ENCODE measurements at places on chromosomes 7 and 10.

DNA sequence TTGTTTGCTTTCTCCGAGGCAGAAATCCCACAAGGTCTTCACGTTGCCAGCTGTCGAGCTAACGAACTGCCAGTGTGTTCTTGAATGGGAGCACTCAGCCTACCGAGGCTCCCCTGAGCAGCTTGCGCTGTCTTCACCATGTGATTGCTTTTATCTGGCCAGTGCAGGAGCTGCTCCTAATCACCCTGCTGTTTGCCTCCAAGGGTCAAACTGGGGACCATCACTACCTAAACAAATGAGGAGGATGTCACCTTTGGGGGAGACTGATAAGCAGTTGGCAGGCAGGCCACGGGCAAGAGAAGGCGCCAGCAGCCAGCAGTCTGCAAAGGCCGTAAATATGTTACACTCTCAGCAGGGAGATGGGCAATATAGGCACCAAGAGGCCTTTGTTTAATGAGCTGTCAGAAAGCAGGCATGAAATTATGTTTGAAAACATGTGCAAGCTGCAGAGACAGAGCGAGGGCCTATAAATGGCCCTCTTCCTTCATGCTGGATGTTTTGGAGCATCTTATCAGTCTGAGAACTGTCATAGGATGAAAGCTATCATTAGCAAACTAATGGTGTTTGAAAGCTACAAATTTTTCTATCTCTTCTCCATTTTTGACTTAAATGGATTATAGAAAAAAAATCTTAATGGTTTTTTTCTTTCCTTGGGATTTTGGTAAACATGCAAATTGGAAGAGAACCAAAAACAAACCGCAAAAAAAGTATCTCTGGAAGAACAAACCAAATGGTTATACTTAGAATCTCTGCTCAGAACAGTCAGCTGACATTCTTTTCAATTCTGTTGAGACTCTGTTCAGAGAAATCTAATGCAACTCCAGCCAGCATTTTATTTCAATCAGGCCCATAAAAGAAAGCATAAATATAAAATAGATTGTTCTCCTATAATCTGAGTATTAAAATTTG, 267.3 kb upstream of the NPVF start:
- H3K36me3 ChIP-seq: no peaks in the 10 kb centered on the region
- DNase-seq: no peak
- peak overlapping the region; percentile 78 for H3K27ac ChIP-seq
- peaks cover 4% of the 10 kb centered on the region for H3K27me3 ChIP-seq
- H3K4me3 ChIP-seq: peak overlapping the region; percentile 67
- H3K4me1 ChIP-seq: peaks cover 19% of the 10 kb centered on the region

DNA sequence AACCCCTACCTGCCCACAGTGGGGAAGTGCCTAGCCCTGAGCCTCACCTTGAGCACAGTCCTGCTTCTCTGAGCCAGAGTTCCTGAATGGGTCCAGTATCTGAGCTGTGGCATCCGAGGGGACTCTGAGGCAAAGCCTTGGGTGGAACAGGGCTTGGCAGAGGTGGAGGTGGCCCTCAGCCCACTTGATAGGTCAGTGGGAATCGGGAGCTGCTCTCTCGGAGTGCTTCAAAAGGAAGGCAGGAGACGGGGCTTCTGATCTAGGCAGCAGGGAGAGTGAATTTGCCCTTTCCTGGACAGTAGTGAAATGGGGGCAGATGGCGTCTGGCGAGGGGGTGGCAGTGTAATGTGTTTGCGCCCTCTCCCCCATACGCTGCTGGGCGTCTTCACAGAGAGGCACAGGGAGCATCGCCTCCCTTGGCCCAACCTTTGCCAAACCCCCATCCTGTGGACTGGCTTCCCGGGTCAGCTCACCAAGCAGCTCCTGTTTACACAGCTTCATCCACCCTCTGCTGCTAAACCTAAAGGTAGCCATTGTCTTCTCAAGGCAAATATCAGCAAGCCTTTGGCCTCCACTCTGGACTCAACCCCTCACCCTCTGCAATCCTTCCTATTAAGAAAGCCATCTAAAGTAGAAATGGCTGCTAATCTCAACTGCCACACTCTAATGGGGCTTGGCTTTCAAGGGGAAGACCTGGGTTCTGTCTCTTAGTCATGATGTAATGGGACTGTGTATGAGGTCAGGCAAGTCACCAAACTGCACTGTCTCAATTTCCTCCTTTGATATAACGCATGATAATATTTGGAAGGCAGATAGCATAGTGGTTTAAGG, 21.1 kb upstream of the VDAC2 start:
- H3K27ac ChIP-seq: no peak overlapping the region
- no peak overlapping the region for H3K4me3 ChIP-seq
- no peak for DNase-seq
- H3K4me1 ChIP-seq: peaks cover 3% of the 10 kb centered on the region

- no peak overlapping the region for H3K4me3 ChIP-seq
- no peak for DNase-seq
- no peaks in the 10 kb centered on the region for H3K36me3 ChIP-seq
- H3K27me3 ChIP-seq: no peaks in the 10 kb centered on the region
- H3K27ac ChIP-seq: no peak overlapping the region
These were observed 84.1 kb upstream of the KMT2E start for GRCh38 chr7:104929921-104930320.

GRCh38 chr7:152924238-152924637, 164.7 kb downstream of the ACTR3B start:
- H3K4me3 ChIP-seq: no peak overlapping the region
- H3K36me3 ChIP-seq: no peaks in the 10 kb centered on the region
- H3K4me1 ChIP-seq: no peaks in the 10 kb centered on the region
- peaks cover 24% of the 10 kb centered on the region for H3K27me3 ChIP-seq
- no peak for DNase-seq

- DNase-seq: peak; percentile 30
- H3K36me3 ChIP-seq: no peaks in the 10 kb centered on the region
- no peaks in the 10 kb centered on the region for H3K27me3 ChIP-seq
These were observed 555 bp downstream of the PHF14 start for GRCh38 chr7:10973942-10974911.

GRCh38 chr10:80205477-80206276, at the start of gene ANXA11:
ANXA11 (minus strand) TSS chr10:80205537; CDS start chr10:80172861, 32,676 bp downstream.
- no peaks in the 10 kb centered on the region for H3K27me3 ChIP-seq
- peaks cover 9% of the 10 kb centered on the region for H3K36me3 ChIP-seq
- peaks cover 41% of the 10 kb centered on the region for H3K4me1 ChIP-seq

DNA sequence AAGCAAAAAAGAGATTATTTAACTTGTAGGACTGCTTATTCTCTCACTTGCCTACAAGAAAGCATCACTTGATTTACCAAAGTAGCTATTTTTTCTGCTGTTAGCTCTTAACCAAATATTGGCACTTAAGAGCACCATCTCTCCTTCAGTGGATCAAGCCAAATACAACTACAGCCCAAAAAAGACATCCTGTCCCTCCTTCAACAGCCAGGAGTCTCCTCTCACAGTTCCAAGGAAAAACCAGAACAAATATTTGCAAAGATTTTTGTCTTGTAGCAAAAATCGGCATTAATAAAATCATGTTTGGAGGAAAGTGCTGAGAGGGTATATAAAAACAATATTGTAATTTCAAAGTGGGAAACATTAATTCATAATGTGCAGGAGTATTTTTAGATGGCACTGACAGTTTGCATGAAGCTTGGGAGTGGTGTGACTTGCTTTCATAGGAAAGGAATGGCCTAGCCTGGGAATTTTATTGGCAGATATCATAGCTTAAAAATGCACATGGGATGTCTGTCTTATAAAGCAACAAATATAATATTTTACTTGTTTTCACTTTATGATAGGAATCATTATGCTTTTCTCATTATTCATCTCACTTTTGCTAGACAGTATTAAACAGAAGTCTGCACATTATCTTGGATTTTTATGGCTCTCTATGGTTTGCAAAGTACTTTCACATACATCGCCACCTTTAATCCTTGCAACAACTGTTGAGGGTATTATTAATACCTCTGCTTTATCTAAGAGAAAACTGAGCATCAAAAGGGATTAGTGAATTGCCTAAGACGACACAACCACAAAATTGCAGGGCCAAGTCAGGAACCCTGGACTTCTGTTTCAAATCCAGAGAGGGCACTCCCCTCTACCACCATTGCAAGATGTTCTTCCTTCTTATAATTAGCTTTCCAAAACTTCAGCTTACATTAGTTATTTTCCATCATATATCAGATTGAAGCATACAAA, 103.5 kb downstream of the AGMO start:
- no peak overlapping the region for H3K27ac ChIP-seq
- DNase-seq: no peak
- H3K27me3 ChIP-seq: no peaks in the 10 kb centered on the region
- no peaks in the 10 kb centered on the region for H3K4me1 ChIP-seq

DNA sequence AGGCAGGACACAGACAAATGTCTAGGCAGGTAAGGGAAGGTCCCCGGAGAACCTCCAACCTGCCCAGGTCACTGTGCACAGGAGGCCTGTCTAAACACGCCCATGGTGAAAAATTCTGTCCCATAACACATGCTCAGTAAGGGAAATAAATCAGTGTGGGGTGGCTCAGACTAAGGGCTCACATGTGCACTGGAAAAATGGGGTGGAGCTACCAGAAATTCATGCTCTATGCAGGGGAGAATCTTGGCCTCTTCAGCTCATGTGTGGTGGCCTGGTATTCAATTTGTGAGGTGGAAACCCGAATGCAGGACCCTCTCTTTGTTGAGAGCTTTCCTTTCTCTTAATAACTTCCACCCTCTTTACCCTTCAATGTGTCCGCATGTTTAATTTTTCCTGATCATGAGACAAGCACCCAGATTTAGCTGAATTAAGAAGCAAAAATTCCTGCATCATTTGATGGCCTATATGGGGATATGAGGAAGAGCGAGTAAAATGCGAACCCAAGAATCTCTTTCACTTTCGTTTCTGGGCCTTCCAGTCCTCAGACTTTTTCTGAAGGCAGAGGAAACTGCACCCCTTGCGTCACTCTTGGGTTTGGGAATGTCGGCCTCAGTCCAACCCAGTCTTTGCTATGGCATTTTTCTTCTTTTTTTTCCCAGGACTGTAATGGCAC, 163.2 kb downstream of the DGKB start:
- H3K4me3 ChIP-seq: no peak overlapping the region
- no peak overlapping the region for H3K27ac ChIP-seq
- DNase-seq: no peak
- H3K36me3 ChIP-seq: no peaks in the 10 kb centered on the region

DNA sequence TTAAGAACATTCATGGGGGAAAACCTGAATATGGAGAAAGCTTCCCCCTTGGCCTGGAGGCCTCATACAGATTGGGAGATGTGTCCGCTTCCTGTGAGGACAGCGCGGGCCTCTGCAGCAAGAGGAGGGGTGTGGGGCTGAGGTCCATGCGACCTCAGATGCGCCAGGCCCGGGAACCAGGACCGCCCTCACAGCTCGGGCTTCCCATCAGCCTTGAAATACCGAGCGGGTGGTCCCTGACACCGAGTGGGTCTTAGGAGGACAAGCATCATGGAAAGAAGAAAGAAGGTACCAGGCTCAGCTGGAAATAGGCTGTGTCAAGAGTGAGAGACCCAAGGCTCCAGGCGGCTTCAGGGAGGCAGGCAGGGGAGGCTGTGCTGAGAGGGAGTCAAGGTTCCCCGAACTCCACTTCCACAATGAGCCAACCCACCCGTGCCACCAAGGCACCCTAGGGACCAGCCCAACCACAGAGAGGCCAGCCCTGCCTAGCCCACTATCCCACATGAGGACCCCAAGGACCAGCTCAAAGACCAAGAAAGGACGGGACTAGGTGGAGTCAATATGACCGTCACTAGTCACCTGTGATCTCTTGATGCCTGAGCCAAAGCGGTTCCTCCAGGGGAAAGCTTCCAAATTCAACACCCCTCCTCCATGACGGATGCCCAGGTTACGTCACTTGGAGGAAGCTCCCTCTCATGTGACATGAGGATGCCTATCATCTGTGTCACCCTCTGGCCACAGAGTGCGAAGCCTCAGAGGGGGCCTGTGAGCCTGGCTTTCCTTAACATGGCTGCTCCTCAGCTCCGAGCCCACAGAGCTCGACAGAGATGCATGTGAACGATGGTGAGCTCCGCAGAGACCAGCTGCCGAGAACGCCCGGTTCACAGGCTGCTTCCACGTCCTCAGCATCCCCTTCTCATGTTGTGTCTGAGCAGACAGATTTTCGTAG, 103.7 kb downstream of the TCERG1L start:
- H3K4me1 ChIP-seq: no peaks in the 10 kb centered on the region
- no peak for DNase-seq
- H3K27me3 ChIP-seq: no peaks in the 10 kb centered on the region
- no peaks in the 10 kb centered on the region for H3K36me3 ChIP-seq
- H3K27ac ChIP-seq: no peak overlapping the region

GRCh38 chr10:68720793-68721672, at the start of gene CCAR1:
CCAR1 (plus strand) TSS chr10:68721239; CDS start chr10:68722505, 1,266 bp downstream.
- H3K4me1 ChIP-seq: peaks cover 15% of the 10 kb centered on the region
- H3K27me3 ChIP-seq: no peaks in the 10 kb centered on the region
- H3K4me3 ChIP-seq: peak within 1 kb of the TSS; percentile 79
- peak within 1 kb of the TSS; percentile 81 for H3K27ac ChIP-seq
- H3K36me3 ChIP-seq: peaks cover 20% of the 10 kb centered on the region

DNA sequence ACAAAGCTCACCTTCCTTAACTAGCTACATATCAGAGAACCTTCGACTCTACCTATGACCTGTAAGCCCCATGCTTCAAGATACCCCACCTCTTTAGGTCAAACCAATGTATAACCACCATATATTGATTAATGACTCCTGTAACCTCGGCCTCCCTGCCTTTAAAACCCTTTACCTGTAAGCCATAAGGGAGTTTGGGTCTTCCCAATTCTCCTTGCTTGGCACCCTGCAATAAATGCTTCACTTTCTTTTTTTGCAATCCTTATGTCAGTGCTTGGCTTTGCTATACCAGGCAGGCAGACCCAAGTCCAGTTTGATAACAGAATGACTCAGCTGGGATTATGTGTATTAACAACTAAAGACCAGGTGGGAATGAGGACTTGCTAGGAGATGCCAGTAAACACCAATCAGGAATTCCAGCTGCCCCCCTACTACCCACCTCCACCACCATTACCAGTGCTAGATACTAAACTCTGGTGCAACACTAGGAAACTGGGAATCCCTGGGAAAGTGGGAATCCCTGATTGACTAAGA, 22.0 kb upstream of the SLC35G1 start:
- H3K27me3 ChIP-seq: no peaks in the 10 kb centered on the region
- H3K4me3 ChIP-seq: no peak overlapping the region
- no peaks in the 10 kb centered on the region for H3K4me1 ChIP-seq
- no peaks in the 10 kb centered on the region for H3K36me3 ChIP-seq

DNA sequence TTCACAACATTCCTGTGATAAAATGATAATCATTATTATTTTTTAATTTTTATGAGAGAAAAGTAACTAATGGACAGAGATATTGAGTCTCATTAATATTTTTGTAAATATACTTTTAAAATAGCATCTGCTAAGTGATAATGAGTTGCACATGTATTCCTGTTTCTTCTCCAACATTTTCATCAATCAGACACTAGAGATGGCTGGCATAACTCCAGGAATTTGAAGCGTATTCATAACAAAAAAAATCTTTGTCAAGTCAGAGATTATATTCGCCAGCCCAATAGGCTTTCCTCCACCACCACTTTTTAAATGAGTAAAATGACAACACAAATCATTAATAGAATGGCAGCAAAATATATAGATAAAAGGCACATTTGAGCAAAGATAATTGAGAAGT, 524.0 kb upstream of the KCND2 start:
- H3K4me1 ChIP-seq: no peaks in the 10 kb centered on the region
- no peak overlapping the region for H3K4me3 ChIP-seq
- DNase-seq: no peak

- H3K4me1 ChIP-seq: no peaks in the 10 kb centered on the region
- peaks cover 14% of the 10 kb centered on the region for H3K36me3 ChIP-seq
- H3K27ac ChIP-seq: no peak overlapping the region
- H3K4me3 ChIP-seq: no peak overlapping the region
- DNase-seq: no peak
- H3K27me3 ChIP-seq: no peaks in the 10 kb centered on the region
These were observed 106.8 kb upstream of the FGL2 start for GRCh38 chr7:77306231-77307067.

GRCh38 chr7:153188630-153189029, 429.1 kb downstream of the ACTR3B start:
- H3K27me3 ChIP-seq: no peaks in the 10 kb centered on the region
- H3K36me3 ChIP-seq: no peaks in the 10 kb centered on the region
- H3K27ac ChIP-seq: no peak overlapping the region
- DNase-seq: no peak
- H3K4me1 ChIP-seq: no peaks in the 10 kb centered on the region
- H3K4me3 ChIP-seq: no peak overlapping the region
